Activated T-helper 2 cell treated with anti-CD3 and anti-CD28 coated beads, Interferon-gamma antibody, Interleukin-2, Interleukin-4, amounts not matched to agents 10 μg/mL and 5 μg/mL and 100 μg/mL, durations not matched to agents 14 hours and 24 hours and 36 hours (primary cell): ENCODE measurements at places on chromosomes 2 and 18.

GRCh38 chr18:657311-658000 is at the start of gene TYMS:
Gene TYMS, plus strand, starts transcription at chr18:657653. Its CDS starts 90 bp downstream, at chr18:657743.
- peaks cover 46% of the 10 kb centered on the region for H3K36me3 ChIP-seq
- DNase-seq, result peak; percentile 57
- H3K27ac ChIP-seq, result peak within 1 kb of the TSS; percentile 94
- H3K27me3 ChIP-seq, result no peaks in the 10 kb centered on the region

DNA sequence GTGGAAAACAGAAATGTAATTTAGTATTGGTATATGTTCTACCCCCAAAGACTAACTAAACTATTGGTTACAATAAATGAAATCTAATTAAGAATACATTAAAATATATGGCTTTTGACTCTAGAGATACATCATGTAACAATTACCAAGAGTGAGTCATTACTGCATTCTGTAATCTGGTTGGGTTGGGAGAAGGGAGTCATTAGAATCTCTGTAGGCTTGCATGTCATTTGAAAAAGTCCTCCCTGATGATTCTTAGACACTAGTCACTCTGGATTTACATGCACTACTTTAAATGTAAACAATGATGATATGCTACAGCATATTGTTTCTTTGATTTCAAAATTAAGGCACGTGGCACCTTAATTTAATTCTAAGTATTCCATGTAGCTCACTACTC is 293.4 kb upstream of the CHST9 start:
- DNase-seq, result no peak
- H3K27ac ChIP-seq, result no peak overlapping the region
- no peaks in the 10 kb centered on the region for H3K4me1 ChIP-seq
- H3K36me3 ChIP-seq, result no peaks in the 10 kb centered on the region

- no peaks in the 10 kb centered on the region for H3K27me3 ChIP-seq
- DNase-seq, result no peak
- peaks cover 29% of the 10 kb centered on the region for H3K36me3 ChIP-seq
- peaks cover 49% of the 10 kb centered on the region for H3K4me1 ChIP-seq
- peak overlapping the region; percentile 89 for H3K4me3 ChIP-seq
Observed at GRCh38 chr2:223943561-223944008, 1.6 kb downstream of the WDFY1 start.

DNA sequence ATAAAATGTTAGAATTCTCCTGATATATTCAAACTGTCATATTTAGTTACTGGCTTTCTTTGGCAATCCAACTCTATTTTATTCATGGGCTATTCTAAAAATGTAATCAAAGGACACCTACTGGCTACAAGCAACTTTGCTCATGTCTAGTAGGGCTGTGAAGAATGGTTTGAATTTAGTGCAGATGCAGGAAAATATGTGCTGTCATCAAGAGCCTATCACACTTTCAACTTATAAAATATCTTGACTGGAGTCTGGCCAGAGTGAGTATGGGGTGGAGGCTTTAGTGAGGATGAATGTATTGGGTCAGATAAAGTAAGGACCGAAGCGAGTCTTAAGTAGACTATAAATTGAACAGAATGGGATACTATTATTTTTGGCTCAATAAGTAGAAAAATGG is 343.4 kb upstream of the SPRED2 start:
- H3K27ac ChIP-seq, result no peak overlapping the region
- H3K4me3 ChIP-seq, result no peak overlapping the region
- no peaks in the 10 kb centered on the region for H3K27me3 ChIP-seq
- no peak for DNase-seq
- no peaks in the 10 kb centered on the region for H3K4me1 ChIP-seq

DNA sequence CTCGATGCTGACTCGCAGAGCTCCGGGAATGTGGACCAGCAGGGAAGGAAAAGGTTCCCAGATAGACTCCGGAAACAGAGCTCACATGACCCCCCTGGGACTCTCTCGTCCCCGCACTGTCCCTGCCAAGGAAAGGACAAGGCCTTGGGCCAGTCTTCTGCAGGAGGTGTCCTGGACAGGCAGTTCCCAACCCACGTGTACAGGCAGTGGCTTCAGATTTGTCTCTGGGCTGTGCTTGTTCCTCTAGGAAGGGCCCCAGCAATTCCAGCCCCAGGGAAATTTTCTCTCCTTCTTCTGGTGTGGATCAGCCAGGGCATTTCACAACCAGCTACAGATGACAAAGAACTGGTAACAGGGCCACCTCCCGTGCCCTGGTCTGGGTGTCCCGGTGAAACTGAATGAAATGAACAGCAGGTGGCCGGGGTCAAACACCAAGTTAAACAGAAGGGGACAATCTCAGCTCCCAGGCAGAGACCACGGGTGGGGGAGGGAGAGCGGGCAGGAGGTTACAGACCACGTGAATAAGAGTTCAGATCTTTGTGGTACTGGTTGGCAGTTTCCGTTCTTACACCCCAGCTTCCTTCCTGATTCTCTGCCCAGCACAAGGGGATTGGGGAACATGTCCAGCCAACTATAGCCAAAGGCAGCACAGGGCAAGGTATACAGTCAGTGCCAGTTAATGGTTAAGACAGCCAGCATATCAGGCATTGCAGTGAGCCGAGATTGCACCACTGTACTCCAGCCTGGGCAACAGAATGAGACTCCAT is 52.2 kb upstream of the CAB39 start:
- H3K4me3 ChIP-seq, result peak overlapping the region; percentile 41
- peak overlapping the region; percentile 99 for H3K27ac ChIP-seq
- H3K27me3 ChIP-seq, result no peaks in the 10 kb centered on the region
- peaks cover 88% of the 10 kb centered on the region for H3K4me1 ChIP-seq

DNA sequence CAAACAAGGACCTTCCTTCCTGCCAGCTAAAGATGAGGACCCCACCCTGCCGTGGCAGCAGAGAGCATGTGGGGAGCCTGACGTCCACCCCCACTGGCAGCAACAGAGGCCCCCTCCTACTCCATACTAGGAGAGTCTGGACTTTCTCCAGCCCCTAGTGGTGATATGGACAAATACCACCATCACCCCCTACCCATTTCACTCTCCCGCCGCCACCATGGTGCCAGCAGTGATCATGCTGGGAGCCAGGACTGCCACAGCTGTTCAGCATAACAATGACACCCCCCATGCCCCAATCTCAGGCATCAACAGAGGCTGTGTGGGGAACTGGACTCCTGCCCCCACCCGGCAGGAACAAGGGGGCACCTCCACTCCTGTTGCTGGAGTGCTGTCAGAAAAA is 42.7 kb upstream of the ATP9B start:
- no peaks in the 10 kb centered on the region for H3K4me1 ChIP-seq
- H3K27me3 ChIP-seq, result no peaks in the 10 kb centered on the region
- H3K4me3 ChIP-seq, result no peak overlapping the region
- no peak for DNase-seq

DNA sequence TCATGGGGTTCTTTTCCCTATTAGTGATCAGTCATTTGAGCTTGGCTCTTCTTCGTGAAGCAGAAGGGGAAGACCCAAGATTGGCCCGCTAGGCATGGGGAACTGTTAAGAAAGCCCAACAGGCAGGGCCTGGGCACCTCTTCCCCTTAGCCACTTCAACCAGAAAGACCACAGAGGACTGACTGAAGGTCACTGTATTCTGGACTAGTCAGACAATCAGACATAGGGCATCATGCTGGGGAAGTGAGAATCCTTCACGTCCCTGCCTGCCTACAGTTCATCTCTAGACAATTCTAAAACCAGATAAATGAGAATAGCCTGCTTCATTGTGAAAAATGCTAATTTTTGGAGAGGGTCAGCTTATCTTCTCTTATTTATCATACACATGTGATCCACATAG is 28.1 kb downstream of the FAP start:
- no peak overlapping the region for H3K4me3 ChIP-seq
- H3K36me3 ChIP-seq, result no peaks in the 10 kb centered on the region
- no peak overlapping the region for H3K27ac ChIP-seq
- H3K4me1 ChIP-seq, result no peaks in the 10 kb centered on the region

GRCh38 chr2:8121022-8121825 is 560.6 kb upstream of the ID2 start:
- H3K4me1 ChIP-seq, result peaks cover 26% of the 10 kb centered on the region
- H3K4me3 ChIP-seq, result no peak overlapping the region
- H3K27me3 ChIP-seq, result no peaks in the 10 kb centered on the region
- H3K27ac ChIP-seq, result no peak overlapping the region
- no peak for DNase-seq

DNA sequence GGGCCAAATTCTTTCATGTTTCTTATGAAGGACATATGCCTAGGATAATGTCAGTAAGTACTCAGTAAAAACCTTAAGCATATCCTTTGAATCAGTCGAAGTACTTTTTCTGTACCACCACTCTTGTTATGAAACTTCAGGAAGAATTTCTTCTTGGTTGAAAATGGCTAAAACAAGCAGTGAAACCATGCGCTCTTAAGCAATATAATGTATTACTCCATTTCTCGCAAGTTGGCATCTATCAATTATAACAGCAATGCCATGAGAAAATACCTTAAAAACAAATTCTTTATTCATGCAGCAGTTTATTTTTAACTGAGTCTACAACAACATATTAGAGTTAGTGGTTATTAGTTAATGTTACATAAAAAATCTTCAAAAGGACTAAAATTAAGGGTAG is 41.0 kb downstream of the SLC66A3 start:
- peaks cover 37% of the 10 kb centered on the region for H3K36me3 ChIP-seq
- no peaks in the 10 kb centered on the region for H3K27me3 ChIP-seq
- no peak overlapping the region for H3K4me3 ChIP-seq
- no peak for DNase-seq
- H3K4me1 ChIP-seq, result no peaks in the 10 kb centered on the region
- H3K27ac ChIP-seq, result no peak overlapping the region

- H3K4me1 ChIP-seq, result peaks cover 1% of the 10 kb centered on the region
- H3K27me3 ChIP-seq, result no peaks in the 10 kb centered on the region
- H3K4me3 ChIP-seq, result no peak overlapping the region
- H3K36me3 ChIP-seq, result peaks cover 16% of the 10 kb centered on the region
- no peak overlapping the region for H3K27ac ChIP-seq
- DNase-seq, result no peak
Observed at GRCh38 chr2:46411245-46411641, 68.1 kb upstream of the TMEM247 start.

- H3K27ac ChIP-seq, result no peak overlapping the region
- H3K27me3 ChIP-seq, result no peaks in the 10 kb centered on the region
- DNase-seq, result no peak
- peaks cover 38% of the 10 kb centered on the region for H3K36me3 ChIP-seq
- H3K4me3 ChIP-seq, result no peak overlapping the region
- peaks cover 21% of the 10 kb centered on the region for H3K4me1 ChIP-seq
Observed at GRCh38 chr2:8058652-8059051, 623.2 kb upstream of the ID2 start.

DNA sequence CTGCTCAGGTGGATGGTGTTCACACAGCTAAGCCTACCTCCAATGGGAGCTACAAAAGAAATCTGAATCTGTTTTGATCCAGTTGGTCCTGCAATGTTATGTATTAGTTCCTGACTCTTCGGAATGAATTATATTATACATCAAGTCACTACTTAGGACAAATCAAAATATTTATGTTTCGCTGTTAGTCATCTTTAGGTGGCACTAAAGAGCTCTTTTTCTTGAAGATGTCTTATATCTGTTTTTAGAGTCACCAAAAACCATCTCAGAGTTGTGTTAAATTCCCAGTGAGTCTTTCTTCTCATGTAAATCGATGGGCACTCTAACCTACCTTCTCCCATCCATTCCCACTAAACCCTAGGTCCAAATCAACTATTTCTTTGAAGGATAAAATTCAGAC is 2.2 kb downstream of the DNER start:
- H3K27ac ChIP-seq, result no peak overlapping the region
- H3K36me3 ChIP-seq, result no peaks in the 10 kb centered on the region
- no peak overlapping the region for H3K4me3 ChIP-seq
- peaks cover 4% of the 10 kb centered on the region for H3K4me1 ChIP-seq

- H3K36me3 ChIP-seq, result no peaks in the 10 kb centered on the region
- no peak overlapping the region for H3K4me3 ChIP-seq
- DNase-seq, result no peak
- peaks cover 4% of the 10 kb centered on the region for H3K27me3 ChIP-seq
Observed at GRCh38 chr2:241901018-241901380, 31.5 kb downstream of the RTP5 start.

DNA sequence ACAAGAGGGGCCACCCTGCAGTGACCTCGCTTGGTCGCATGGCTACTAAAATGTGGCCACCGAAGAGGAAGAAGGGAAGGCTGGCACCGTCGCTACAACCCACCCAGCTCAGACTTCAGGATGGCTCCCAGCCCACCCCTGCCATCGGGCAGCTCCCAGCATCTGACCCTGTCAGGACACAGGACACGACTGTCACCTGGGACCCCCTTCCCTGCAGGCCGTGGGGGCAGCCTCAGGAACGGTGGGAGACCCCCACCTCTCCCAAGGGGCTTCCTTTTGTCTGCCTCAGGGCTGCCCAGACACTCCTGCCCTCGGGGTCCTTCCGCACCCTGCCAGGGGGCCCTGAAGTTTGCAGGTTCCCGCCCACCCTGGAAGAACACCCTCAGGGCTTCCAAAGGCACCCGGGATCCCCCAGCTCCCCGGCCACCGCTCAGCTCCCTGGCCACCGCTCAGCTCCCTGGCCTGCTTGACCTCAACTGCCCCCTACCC is 7.7 kb downstream of the RTP5 start:
- peaks cover 9% of the 10 kb centered on the region for H3K4me1 ChIP-seq
- H3K27ac ChIP-seq, result no peak overlapping the region
- no peaks in the 10 kb centered on the region for H3K27me3 ChIP-seq
- H3K36me3 ChIP-seq, result no peaks in the 10 kb centered on the region

GRCh38 chr2:198615972-198616371 is 811.6 kb downstream of the PLCL1 start:
- no peaks in the 10 kb centered on the region for H3K27me3 ChIP-seq
- H3K4me1 ChIP-seq, result peaks cover 4% of the 10 kb centered on the region
- H3K36me3 ChIP-seq, result no peaks in the 10 kb centered on the region
- no peak overlapping the region for H3K27ac ChIP-seq
- H3K4me3 ChIP-seq, result no peak overlapping the region

DNA sequence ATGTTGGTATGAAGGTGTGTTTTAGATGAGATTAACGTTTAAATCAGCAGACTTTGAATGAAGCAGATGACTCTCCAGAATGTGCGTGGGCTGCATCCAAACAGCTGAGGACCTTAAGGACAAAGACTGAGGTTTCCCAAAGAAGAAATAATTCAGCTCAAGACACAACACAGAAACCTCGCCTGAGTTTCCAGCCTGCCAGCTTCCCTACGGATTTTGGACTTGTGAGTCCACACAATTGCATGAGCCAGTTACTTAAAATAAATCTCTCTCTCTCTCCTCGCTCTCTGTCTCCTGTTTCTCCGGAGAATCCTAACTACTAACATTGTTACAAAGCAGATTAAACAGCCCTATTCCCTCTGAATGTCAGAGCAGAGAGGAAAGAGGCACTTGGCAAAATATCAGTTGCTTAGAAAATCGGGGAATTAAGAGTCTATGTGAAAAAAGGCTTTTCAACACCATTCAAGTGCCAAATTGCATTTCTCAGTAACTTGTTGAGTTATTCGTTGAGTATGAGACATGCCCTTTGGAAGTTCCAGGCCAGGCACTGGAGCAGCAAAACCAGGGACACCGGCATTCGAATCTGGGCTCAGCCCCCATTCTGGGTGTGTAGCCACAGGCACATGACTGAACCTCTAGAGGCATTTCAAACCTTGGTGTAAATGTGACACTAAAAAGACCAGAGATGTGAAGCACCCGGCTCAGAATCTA is 174.6 kb upstream of the PID1 start:
- no peaks in the 10 kb centered on the region for H3K36me3 ChIP-seq
- H3K27ac ChIP-seq, result no peak overlapping the region
- no peaks in the 10 kb centered on the region for H3K27me3 ChIP-seq
- no peaks in the 10 kb centered on the region for H3K4me1 ChIP-seq
